Type B pancreatic cell (in vitro differentiated cells): ENCODE measurements at places on chromosomes 16 and 17. TPM values are rescaled to one million over a fixed set of nuclear protein-coding genes. Genes with fewer than 3 reads are reported as not detected.

The BOLA2B gene
- total RNA-seq: 82.9 and 148 TPM in 2 replicates

The CD79B gene
- not detected in 2 replicates for total RNA-seq

The CSH2 gene
- not detected in 2 replicates for total RNA-seq

The CYGB gene
- total RNA-seq: 2.5 and 10.0 TPM in 2 replicates

GRCh38 chr16:11706180-11706742 is 36.4 kb downstream of the TXNDC11 start:
- no peak overlapping the region for H3K27ac ChIP-seq
- no peaks in the 10 kb centered on the region for H3K27me3 ChIP-seq
- peaks cover 12% of the 10 kb centered on the region for H3K4me1 ChIP-seq
- peaks cover 22% of the 10 kb centered on the region for H3K36me3 ChIP-seq
- H3K4me3 ChIP-seq: no peak overlapping the region

DNA sequence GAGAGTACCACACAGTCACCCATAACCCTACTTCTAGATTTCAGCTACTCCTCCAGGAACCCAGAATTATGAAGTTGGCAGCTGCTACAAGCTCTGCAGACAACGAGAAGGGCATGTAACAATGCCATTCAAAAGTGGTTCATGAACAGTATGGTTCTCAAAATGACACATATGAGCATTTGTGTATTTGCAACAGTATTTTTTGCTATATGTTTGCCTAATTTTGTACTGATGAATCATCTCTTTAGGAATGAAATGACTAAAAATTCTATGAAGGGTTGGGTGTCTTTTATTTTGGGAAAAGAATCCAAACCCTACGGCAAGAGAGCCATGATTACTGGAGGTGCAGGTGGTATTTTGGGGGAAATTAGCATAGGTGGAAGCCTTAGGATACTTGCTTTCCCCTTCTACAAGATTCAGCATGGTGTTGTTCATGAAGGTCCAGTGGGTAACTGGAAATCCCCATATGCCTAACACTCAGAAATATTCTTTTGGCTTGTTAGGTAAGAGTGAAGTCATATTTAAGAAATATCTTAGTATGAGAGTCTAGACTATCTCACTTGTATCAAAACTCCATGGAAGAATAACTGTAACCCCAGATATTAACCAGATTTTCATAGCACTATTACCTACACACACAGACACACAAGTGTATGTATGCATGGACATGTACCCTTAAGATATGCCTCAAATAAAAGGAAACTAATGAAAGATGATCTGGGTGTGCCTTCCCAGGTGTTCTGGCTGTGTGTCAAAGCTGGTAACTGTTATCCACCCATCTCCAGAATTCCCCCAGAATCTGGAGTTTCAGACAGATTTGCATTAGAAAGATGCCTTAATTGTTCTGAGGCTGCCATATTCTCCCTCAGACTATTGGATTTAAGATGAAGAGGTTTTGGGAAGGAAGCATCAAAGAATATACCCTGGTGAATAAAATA is 688.2 kb upstream of the SOX9 start:
- H3K27ac ChIP-seq: no peak overlapping the region
- no peaks in the 10 kb centered on the region for H3K36me3 ChIP-seq
- no peak overlapping the region for H3K4me3 ChIP-seq
- H3K27me3 ChIP-seq: peaks cover 10% of the 10 kb centered on the region
- no peaks in the 10 kb centered on the region for H3K4me1 ChIP-seq

GRCh38 chr17:46977750-46978488 is 1.1 kb downstream of the RPRML start:
- H3K27me3 ChIP-seq: peaks cover 81% of the 10 kb centered on the region
- H3K27ac ChIP-seq: peak overlapping the region; percentile 74
- H3K36me3 ChIP-seq: no peaks in the 10 kb centered on the region
- no peak for DNase-seq
- peaks cover 17% of the 10 kb centered on the region for H3K4me1 ChIP-seq

DNA sequence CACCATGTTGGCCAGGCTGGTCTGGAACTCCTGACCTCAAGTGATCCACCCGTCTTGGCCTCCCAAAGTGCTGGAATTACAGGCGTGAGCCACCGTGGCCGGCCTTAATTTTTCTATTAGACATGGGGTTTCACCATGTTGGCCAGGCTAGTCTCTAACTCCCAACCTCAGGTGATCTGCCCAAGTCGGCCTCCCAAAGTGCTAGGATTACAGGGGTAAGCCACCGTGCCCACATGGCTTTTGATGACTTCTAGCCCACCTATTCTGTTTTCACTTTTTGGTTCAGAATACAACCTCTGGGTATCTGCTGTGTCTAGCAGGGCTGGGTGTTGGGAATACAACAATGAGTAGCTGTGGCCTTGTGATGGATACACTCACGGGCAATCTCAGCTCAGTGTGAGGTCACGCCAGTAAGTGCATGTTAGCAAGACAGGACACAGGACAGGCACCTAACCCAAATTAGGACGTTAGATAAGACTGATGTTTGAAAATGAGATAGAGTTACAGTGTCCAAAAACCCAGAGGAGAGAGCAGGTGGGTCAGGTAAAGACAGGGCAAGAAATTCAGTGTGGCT is 14.1 kb upstream of the YWHAE start:
- H3K4me3 ChIP-seq: no peak overlapping the region
- DNase-seq: no peak
- no peaks in the 10 kb centered on the region for H3K4me1 ChIP-seq
- H3K27me3 ChIP-seq: no peaks in the 10 kb centered on the region

DNA sequence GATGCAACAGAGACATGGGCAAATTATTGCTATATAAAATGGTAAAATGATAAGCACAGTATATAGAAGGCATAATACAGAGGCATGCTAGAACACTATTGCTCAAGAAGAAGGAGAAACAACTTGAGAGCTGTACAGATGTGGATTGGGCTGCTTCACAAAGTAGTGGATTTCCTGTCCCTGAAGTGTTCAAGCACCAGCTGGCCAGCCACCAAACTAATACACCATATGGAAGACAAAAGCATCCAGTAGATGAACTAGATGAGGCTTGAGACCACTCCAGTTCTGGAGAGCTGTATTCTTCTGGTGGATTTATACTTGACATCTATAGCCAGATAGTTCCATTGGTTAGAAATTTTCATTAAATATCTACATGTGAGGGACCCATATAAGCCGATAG is 134.1 kb upstream of the GNAO1 start:
- DNase-seq: no peak
- no peak overlapping the region for H3K4me3 ChIP-seq
- peaks cover 4% of the 10 kb centered on the region for H3K27me3 ChIP-seq
- H3K27ac ChIP-seq: no peak overlapping the region
- H3K4me1 ChIP-seq: no peaks in the 10 kb centered on the region
- H3K36me3 ChIP-seq: no peaks in the 10 kb centered on the region

GRCh38 chr16:24367186-24367710 is 111.1 kb downstream of the CACNG3 start:
- DNase-seq: no peak
- no peaks in the 10 kb centered on the region for H3K4me1 ChIP-seq
- no peak overlapping the region for H3K27ac ChIP-seq
- peaks cover 7% of the 10 kb centered on the region for H3K27me3 ChIP-seq
- no peaks in the 10 kb centered on the region for H3K36me3 ChIP-seq
- no peak overlapping the region for H3K4me3 ChIP-seq

- H3K27me3 ChIP-seq: peaks cover 4% of the 10 kb centered on the region
- H3K27ac ChIP-seq: no peak overlapping the region
- peaks cover 17% of the 10 kb centered on the region for H3K4me1 ChIP-seq
- no peaks in the 10 kb centered on the region for H3K36me3 ChIP-seq
- H3K4me3 ChIP-seq: no peak overlapping the region
These were observed 1.6 kb upstream of the SEBOX start for GRCh38 chr17:28366605-28367004.

DNA sequence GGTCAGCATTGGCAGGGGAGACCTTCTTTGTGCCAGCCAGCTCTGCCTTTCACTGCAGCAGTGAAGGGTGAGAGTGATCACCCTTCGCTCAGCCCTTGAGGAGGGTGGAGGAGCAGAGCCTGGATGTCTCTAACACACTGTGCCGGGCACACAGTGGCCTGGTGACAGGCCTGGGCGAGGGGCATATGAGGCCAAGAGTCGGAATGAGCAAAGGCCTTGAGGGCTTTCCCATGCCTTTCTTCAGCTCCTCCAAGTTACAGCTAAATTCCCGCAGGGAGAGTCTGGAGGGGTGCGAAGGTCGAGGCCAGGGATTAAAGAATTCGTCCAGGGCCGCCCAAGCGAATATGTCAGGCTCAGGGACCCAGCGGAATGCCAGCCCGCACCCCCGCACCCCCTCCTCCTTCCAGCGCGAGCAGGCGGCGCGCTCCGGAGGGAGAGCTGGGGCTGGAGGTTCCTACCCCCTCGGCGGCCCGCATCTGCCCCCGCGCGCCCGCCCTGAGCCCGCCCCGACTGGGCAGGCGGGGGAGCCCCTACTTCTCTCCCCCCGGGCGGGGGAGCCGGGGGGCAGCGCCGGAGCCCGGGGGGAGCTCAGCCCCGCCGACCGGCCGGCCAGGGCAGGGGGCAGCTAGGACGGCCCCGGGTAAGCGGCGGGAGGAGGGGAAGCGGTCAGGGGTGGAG is at the start of gene RASL10B:
Gene RASL10B (plus strand): TSS at position 401 of the 678 bp plus-strand sequence. CDS start 3,546 bp downstream, outside the sequence.
- H3K27me3 ChIP-seq: peaks cover 10% of the 10 kb centered on the region
- peak; percentile 79 for DNase-seq
- no peaks in the 10 kb centered on the region for H3K36me3 ChIP-seq
- H3K4me3 ChIP-seq: peak within 1 kb of the TSS; percentile 92
- H3K27ac ChIP-seq: no peak within 1 kb of the TSS
- H3K4me1 ChIP-seq: peaks cover 41% of the 10 kb centered on the region

GRCh38 chr17:50620858-50621257 is 13.8 kb upstream of the ABCC3 start:
- DNase-seq: no peak
- no peaks in the 10 kb centered on the region for H3K36me3 ChIP-seq
- no peak overlapping the region for H3K27ac ChIP-seq
- H3K4me3 ChIP-seq: no peak overlapping the region

DNA sequence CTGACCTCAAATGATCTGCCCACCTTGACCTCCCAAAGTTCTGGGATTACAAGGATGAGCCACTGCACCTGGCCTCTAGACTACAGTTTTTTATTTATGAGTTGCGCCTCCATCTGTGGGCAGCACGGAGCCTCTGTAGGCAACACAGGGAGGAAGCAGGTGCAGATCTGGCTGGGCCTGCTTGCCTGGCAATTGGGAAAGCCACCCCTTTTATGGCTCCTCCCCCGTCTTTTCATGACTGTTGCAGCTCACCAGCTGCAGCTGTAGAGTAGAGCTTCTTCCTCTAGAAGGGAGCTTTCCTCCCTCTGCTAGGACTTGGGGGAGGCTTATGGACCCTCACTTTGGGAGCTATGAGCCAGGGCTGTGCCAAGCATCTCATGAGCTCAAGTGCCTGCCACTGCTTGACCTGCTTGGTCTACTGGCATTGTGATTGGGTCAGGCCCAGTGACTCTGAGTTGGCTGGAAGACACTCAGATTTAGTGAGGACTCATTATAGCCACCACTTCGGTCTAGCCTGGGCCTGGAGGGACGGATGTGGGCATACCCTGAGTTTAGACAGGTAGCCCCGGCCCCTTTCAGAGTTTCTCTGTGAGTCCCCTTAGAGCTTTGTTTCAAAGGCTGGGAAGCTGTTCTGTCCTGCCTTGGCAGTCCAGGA is 6.9 kb upstream of the SLC7A6 start:
- H3K27ac ChIP-seq: peak overlapping the region; percentile 77
- peaks cover 4% of the 10 kb centered on the region for H3K36me3 ChIP-seq
- peaks cover 6% of the 10 kb centered on the region for H3K4me1 ChIP-seq

DNA sequence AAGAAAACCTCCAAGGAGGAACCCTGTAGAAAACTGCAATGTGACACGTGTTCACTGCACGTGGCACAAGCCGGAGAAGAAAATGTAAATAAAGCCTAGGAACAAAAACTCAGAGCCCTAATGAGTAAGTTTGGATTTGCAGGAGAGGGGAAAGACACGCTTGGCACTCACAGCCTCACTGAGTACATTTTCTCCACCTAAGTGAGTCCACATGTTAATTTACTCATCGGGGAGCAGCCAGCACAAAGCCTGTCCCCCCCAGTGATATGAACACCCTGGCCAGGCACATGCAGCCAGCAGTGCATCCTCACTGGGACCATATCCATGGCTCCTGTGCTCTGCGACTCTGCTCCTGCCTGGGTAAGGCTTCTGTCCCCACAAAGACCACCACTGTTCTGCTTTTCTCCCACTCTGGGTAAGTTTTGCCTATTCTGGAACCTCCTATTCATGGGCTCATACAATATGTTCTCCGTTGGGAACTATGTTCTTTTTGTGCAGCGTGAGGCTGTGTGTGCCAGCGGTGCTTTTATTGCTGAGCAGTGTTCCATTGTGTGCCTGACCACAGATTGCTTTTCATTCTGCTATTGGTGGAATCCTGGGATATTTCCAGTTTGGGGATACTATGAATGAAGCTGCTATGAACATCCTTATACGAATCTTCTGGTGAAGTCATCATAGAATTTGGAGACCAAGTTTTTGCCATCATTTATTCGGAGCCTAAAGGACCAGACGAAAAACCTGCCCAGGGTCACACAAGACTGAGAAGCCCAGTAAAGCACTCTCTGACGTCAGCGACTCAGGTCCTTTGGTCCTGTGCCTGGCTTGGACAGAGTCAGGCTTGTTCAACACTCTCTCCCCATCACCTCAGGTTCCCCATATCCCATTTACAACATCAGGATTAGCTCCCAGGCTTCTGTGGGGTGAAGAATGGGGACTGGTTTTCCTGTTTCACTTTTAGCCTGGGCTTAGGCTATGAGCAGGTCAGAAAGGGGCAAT is 53.3 kb downstream of the RNF112 start:
- DNase-seq: no peak
- no peak overlapping the region for H3K27ac ChIP-seq
- peaks cover 5% of the 10 kb centered on the region for H3K4me1 ChIP-seq
- H3K27me3 ChIP-seq: no peaks in the 10 kb centered on the region

- no peak overlapping the region for H3K27ac ChIP-seq
- no peaks in the 10 kb centered on the region for H3K36me3 ChIP-seq
- H3K4me1 ChIP-seq: peaks cover 17% of the 10 kb centered on the region
- DNase-seq: no peak
- H3K4me3 ChIP-seq: no peak overlapping the region
These were observed 91.1 kb downstream of the SSH2 start for GRCh38 chr17:29838961-29839360.

DNA sequence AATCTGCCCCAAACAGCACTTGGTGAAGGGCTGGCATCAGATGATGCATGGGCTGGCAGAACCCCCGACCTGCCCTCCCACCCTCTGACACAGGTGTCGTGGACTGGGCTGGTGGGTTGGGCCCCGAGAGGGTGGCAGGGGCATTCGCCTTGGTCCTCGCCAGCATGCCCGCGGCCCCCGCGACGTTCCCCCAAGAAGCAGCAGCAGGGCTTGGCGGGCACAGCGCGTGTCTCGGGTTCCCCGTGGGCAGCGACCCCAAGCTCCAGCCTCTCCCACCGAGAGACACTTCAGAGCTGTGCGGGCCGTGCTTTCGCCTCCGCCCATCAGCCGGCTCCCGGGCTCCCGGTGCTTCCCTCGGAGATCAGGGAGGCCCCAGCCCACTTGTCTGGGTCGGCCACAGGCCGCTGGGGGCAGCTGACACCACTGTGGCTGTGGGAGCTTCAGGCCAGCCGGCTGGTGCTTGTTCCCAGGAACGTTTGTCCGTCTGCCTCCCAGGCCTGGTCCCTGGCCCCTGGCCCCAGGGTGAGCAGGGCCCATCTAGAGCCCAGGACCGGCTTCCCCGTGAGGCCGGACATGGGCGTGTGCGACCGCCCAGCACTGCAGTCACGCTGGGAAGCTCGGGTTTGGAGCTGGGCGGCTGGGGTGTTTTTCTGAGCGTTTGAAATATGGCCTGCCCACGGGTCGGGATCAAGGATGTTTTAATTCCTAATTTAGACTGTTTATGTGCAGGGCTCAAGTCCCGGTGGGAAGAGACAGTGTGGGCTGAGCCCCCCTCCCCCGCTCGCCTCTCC is 16.6 kb downstream of the CACNA1H start:
- H3K4me3 ChIP-seq: no peak overlapping the region
- no peaks in the 10 kb centered on the region for H3K27me3 ChIP-seq
- DNase-seq: no peak
- no peak overlapping the region for H3K27ac ChIP-seq

- H3K36me3 ChIP-seq: no peaks in the 10 kb centered on the region
- H3K27me3 ChIP-seq: no peaks in the 10 kb centered on the region
- H3K27ac ChIP-seq: no peak overlapping the region
- H3K4me1 ChIP-seq: peaks cover 9% of the 10 kb centered on the region
- H3K4me3 ChIP-seq: no peak overlapping the region
These were observed 19.0 kb downstream of the CENPX start for GRCh38 chr17:82003411-82004381.
